ENCODE measurements at places on chromosomes 4 and X.

DNA sequence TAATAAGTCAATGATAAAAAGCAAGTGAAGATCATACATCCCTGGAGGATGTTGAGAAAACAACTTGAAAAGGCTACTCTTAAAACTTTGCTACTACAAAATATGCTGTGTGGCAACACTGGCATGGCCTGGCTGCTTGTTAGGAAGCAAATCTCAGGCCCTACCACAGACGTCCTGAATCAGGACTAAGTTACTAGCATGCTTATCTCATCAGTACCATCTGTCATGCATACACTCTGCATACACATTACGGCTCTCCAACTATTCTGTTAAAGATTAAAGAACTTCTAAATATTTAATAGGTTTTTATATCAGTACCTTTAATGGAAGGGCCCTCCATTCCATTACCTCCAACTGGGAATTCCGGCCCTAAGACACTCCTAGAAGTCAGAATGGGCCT, 8.2 kb downstream of the PAPSS1 start:
- DNase-seq, result no peak

GRCh38 chrX:57905141-57905540, 5.1 kb downstream of the ZXDA start:
- no peak for DNase-seq

DNA sequence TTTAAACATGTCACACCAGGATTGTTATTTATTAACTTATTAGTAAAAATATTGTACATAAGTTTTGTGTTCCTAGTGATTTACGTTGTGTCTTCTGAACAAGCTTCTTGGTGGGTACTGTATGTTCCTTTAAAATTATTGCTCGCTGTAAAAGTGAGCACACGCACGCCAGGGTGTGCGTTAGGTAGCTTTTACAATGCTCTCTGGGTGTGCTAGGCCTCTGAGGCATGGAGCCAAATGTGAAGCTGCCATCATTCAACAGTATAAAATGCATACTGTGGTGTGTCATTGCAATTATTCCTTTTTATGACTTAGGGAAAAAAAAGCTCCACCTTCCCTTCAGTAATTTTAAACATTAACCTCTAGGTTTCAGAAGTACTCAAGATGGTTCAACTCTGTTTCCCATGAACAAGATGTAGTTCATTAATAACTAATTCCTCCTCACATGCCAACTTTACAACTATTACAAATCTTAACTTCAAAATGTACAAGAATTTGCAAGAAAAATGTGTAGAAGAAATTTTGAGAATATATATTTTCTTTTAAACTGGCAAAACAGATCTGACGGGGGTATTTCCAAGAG, 42.4 kb downstream of the ATOH1 start:
- no peak for DNase-seq

DNA sequence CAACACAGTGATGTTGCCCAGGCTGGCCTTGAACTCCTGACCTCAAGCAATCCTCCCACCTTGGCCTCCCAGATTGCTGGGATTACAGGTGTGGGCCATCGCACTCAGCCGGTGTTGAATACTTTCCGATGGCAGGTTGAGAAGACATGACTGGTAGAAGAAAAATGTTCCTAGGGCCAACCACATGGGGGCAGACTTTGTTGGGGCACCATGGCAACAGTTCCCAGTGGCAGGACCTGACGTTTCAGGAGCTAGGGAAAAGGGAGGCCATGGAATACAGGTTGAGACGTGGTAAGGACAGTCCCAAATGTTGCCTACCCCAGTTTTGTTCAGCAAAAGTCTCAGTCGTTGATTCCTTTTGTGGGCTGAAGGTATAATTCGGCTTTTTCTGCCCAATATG, 134.6 kb downstream of the ASMT start:
- DNase-seq, result no peak

DNA sequence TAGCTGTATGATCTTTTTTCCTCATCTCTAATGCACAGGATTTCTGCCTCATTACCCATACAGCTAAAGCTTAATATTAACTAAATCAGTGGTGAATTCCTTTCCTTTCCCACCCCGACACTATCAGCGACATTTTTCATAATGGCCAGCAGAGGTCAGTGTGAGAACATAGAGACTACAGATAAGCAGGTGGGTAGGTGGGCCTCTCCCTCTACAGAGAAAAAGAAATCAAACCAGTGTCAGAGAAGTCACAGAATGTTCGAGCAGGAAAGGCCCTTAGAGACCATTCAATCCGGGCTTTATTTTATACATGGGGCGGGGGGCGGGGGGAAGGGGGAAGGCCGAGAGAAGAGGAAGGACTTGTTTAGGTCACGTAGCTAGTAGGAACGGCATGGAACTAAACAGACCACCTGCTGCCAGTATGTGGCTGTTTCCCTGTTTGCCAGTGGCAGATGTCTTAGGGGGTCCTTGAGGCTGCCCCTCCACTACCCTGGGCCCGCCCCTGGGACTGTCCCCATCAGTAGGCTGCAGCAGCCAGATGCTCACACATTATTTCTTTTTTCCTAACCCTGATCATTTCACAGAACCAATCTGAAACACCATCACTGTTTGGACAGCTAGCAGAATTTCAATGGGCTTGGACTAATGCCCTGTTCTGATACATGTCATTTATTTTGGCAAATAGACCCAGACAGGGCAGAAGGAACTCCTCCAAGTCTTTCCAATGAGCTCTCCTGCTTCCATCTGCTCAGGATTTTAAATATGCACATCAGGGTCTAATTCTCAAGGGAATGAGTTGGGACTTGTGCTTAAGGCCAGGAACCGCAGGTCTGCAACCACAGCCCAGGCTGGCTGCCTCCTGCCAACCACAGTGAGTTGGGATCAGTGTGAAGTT, 133.4 kb downstream of the ATG4A start:
- DNase-seq, result no peak

GRCh38 chr4:24489870-24490269, 94.5 kb downstream of the DHX15 start:
- no peak for DNase-seq

DNA sequence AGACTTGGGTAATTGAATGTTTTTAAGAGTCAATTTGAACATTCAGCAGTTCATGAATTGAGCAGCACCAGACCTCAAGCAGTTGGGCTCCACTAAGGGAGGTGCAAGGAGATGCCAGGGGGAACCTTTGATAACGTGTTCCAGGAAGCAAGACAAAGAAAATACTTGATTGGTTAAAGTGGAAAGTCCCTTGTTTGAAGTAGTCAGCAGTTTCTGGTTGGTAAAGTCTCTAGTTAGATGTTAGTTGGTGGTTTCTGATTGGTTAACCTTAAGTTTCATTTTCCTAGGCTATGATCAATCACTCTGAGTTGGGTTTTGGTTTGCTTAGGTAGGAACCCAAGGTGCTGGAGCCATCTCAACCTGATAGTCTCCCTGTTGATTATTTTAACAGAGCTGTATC, 4.0 kb downstream of the HERC6 start:
- peak; percentile 34 for DNase-seq

DNA sequence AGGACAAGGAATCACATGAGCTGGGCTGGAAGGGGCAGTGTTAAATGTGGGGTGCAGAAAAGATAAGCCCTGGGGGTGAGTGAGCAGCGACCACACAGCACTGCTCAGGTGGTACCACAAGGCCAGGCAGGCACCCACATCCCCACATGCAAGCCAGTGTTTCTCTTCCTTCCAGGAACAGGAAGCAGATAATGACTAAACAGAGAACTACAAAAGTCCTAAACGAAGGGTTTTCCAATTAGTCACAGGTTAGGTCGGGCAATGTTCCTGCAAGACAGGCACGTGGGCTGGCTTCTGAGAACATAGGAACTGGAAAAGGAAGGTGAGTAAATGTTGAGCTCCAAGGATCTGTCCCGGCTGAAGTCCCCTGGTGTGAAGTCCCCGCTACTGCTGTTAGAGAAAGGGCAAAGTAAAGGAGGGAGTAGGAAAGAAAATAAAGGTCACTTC, 19.5 kb downstream of the RELL1 start:
- DNase-seq, result no peak

DNA sequence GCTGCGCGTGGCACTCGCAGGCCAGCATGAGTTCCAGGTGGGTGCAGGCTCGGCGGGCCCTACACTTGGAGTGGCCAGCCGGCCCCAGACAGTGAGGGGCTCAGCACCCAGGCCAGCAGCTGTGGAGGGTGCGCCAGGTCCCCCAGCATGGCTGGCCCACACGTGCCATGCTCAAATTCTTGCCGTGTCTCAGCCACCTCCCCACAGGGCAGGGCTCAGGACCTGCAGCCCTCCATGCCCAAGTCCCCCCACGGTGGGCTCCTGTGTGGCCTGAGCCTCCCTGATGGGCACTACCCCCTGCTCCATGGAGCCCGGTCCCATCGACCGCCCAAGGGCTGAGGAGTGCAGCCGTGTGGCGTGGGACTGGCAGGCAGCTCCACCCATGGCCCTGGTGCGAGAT, 210.2 kb downstream of the COX7B2 start:
- no peak for DNase-seq

DNA sequence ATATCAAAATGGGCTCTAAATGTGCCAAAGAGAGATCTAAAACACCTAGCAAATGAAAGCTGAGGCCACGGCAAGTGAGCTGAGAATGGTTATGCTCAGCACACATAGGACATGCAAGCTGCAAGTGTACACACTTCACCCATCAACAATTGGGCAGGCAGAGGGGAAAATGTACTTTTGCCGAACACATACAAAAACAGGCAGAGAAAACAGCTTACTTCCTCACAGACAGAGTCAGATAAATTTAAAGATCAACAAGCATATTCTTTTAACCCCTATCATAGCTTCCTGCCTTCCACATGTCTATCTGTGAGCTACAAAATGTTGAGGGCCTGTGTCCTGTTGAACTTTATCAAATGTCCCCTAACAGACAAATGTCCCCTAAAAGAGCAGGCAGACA, 60.3 kb downstream of the SH3KBP1 start:
- DNase-seq, result no peak

DNA sequence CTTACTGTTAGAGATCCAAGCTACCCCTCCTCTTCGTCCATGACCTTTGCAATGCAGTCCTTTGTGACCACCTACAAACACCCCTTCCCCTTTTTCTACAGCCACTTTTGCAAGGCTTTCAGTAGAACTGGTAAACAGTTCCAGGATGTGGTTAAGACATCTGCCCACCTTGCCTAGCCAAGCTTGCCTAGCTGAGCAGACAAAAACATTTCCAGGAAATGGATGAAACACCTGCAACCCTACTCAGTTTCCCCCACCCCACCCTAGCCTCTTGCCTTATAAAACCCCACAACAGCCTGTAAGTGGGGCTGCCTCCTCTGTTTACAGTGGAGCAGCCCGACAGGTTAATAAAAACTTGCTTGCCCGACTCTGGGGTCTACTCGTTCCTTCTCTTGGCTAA, 133.8 kb downstream of the ZC4H2 start:
- no peak for DNase-seq

GRCh38 chr4:2266181-2266580, 4.3 kb upstream of the MXD4 start:
- no peak for DNase-seq

- DNase-seq, result no peak
Observed at GRCh38 chr4:105551965-105552746, at the start of gene ARHGEF38. Gene ARHGEF38, plus strand, starts transcription at chr4:105552620. Its CDS starts 146 bp downstream, at chr4:105552766.

DNA sequence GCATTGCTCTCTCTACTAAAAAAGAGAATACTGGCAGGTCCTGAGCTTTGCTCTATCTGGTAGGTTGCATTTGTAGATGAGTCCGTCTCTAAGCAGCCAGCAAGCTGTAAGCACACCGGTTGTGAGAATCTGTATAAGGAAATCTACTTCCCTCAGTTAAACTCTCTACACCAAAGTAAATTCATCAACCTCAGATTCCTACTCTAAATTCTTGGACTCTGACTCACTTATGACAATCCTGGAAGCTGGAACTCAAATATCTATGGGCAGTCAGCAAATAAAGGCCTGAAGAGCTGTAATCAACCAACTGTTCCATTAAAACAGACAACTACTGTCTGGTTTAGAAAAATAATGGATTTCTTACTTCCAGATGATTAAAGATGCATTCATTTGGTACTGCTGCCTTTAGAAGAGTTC, 37.9 kb downstream of the FAT1 start:
- DNase-seq, result no peak

GRCh38 chr4:168666531-168666930, 169.7 kb downstream of the PALLD start:
- DNase-seq, result no peak

DNA sequence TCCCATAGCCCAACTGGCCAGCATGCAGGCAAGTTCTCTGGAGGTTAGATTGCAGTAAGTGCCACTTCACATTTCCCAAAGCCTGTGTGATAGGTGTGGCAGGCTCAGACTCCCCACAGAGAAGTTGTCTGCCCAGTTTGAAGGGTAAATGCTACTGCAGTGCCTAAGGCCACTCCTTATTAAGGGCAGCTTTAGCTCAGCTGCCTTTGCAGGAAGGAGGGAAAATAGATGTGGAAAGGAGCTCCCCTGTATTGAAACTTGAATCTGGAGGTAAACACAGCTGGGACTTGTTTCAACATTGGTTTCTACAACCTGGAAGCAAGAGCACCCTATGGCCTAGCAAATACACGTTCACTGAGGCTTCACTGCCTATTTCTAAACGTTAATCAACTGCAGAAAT, 22.4 kb downstream of the NEXMIF start:
- no peak for DNase-seq

- no peak for DNase-seq
Observed at GRCh38 chrX:36909676-36910030, 98.5 kb upstream of the FAM47C start.

GRCh38 chrX:1453395-1453783, 680 bp upstream of the ASMTL start:
- no peak for DNase-seq

DNA sequence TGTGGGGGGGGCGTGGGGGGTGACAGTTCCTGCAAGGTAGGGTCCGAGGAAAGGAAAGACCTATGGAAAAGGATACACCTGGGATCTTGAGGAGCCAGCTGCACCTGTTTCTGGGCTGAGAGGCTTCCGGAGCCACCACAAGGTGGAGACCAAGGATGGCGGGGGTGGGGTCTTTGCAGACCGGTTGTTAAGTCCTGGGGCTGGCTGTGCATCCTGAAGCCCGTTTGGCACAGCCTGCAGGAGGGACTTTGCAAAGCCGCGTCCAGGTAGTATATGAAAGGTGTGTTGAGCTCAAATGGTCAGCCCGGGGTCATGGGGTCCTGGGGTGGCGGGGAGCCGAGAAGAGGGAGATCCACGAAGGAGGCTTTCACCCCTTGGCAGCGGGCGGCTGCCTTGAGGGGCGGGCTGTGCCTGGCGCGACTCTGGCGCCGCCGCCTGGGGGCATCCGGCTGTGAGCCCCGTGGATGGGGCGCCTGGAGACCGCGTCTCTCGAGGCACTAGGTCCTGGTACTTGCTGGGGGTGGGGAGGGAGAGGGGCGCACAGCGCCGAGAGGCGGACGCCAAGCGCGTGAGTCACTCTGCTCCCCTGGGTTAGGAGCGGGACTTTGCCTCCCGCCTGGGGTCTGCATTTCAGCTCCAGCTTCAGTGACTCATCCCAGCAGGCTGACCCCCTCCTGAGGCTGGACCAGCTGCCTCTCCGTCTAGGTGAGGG, 58.2 kb upstream of the DYNLT3 start:
- DNase-seq, result no peak

- DNase-seq, result no peak
Observed at GRCh38 chr4:25911356-25911755, 2.7 kb upstream of the SMIM20 start.

GRCh38 chr4:162957521-162958143, 209.1 kb downstream of the NAF1 start:
- no peak for DNase-seq

GRCh38 chr4:40327340-40327739, 7.8 kb upstream of the CHRNA9 start:
- DNase-seq, result no peak

All from activated CD4-positive, CD25-positive, alpha-beta regulatory T cell (primary cell).